ENCODE measurements at places on chromosomes 5 and 9.

- no peak for DNase-seq
Measured at GRCh38 chr9:29021632-29022031, 1448.4 kb upstream of the C9orf72 start.

DNA sequence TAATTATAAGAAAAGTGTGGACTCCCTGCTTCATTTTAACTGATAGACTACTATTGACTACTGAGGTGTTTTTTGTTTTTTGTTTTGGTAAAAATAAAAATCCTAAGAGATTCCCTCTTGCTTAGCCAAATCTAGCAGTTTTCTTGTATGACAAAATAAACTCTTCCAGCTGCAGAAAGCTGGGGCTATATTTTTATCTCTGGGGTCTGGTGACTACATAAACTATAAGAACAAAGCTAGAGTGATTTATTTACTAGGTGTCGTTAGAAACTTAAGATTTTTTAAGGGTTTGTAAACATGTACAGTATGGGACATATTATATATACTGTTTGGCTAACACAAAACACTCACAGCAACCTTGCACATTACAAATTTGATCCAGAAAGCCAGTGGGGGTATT lies 467.4 kb upstream of the MPDZ start:
- DNase-seq = no peak

DNA sequence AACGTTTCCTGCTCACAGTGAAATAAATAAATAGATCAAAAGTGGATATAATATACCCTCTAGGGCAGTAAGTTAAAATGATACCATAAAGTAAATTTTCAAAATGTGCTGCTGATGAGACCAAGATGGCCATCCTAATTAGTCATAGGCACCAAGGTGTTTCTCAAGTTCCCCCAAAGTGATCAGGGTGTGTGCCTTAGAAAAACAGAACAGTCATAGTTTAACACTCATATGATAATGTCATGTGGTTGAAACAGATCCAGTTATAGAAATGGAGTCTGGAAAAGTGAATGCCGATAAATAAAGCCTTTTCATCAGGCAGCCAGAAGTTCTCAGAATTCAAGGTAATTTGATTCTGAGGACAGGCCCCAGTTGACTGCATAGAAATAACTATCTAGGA lies 161.5 kb upstream of the CDKN2B start:
- DNase-seq = no peak

GRCh38 chr9:17294822-17295624 lies 160.2 kb downstream of the CNTLN start:
- no peak for DNase-seq

DNA sequence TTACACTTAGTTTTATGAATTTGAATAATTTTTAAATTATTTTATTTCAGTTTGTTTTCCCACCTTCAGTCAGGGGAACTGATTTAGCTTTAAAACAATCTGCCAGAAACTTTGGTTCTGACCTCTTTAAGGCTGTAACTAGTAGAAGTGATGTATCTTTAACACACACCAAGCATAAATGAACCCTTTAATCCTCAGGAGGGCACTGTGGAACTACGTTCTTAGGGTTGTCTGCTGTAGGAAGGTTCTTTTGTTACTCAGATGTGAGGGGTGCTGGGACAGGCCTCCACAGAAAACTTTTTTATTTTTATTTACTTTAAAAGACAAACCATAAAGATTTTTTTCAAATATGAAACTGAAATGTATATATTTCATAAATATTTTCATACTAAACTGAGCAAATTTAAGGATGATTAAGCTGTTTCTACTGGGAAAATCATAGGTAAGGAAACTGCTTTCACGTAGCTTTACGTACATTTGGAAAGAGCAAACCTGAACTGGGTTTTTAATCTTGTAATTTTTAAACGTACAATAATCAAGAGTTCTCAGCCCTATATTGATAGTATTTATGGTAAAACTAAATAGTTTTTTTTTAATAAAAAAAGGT lies 5.3 kb downstream of the KLF4 start:
- no peak for DNase-seq

DNA sequence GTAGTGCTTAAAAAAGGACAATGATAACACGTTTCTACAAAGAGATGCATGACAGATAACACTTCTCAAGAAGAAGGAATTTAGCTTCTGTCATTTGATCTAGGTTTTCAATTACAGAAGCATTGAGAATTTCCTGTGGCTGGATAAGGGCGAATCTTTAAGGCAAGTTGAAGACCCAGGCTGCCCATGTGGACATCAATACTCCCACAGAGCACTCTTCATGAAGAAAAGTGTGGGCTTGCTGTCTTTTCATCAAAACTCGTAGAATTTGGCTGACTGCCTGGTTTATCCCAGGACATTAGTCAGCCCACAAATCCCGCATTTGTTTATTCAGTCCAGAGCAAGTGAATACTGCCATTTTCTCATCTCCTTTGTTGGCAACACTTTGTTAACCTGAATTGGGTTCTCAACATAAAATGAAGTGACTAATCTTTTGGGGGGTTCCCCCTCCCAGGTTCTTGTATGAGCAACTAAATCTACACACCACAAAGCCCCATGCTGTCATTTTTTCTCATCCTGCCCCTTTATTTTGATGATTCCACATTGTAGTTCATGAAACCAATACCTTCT lies 43.4 kb upstream of the CDKN2B start:
- peak; percentile 5 for DNase-seq

DNA sequence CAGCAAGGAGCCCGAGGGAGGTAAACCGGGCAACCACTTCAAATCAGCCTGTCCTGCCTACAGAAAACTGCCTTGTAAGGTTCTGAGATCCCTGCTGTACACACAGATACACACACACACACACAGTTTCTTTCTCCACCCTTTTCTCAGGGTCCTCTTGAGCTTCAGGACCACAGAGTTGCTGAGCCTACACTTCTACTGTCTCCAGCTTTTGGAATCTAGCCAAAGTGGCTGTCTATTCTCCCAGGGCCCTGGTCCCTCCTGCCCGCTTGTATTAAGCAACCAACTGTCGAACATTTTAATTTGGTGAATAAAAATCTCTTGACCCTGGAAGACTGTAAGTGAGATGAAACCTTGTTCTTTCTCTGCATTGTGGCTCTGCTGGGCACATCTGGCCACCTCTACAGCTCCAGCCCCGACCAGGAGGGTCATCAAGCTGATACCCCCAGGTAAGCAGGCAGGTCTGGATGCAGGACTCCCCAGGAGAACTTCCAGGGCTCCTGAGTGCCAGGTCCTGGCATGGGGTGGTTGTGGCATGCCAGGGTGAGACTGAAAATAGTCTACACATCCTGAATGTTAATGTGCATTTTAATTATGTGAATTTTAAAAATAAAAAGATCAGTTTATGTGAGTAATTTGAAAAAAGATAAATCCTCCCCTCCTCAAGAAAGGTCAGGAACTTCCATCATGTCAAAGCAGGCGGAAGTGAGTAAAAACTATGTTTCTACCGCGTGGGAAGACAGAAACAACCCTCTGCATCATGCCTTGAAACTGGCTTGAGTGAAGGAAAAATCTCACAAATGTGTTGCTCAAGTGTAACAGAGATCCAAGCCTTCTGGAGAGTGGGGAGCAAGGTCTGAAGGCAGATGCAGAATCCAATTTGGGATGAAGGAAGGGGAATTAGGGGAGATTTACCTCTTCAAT lies 15.0 kb upstream of the S1PR3 start:
- DNase-seq = no peak

DNA sequence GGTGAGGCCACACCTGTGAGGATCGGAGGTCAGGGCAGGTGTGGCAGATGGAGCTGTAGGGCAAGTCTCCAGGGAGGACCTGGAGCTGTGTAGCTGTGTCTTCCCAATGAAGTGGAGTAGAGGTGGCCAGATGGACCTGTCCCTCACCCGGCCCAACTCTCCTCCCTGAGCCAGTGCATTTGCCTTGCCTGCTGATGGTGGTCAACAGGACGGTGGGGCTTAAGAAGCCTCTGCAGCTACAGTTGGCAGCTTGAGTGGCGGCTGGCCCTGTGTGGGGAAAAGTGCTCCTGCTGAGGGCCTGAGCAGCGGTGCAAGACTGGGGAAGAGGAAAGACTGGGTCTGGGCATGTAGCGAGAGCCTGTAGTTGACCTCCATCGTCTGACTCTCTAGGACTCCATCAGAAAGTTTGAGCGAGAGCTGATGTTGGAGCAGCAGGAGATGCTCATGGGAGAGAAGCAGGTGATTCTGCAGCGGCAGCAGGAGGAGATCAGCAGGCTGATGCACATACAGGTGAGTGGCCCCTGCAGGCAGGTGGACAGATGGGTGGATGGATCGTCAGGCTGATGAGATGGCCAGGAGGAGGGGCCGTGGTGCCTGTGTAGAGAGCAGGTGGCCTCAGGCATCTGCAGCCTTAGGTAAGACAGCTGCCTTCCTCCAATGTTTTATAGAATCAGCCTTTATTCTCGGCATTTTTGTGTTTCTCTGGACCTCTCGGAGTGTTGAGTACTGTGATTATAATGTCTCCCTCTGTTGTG lies 24.9 kb downstream of the PITX1 start:
- DNase-seq = no peak

DNA sequence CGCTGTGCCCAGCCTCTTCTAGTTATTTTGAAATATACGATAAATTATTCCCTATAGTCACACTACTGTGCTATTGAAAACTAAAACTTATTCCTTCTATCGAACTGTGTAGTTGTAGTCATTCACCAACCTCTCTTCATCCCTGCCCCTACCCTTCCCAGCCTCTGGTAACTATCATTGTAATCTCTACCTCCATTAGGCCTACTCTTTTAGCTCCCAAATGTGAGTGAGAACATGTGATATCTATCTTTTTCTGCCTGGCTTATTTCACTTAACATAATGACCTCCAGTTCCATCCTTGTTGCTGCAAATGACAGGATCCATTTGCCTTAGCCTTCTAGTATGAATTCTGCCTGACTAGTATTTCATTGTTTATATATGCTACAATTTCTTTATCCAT lies 127.4 kb downstream of the PSAT1 start:
- no peak for DNase-seq

DNA sequence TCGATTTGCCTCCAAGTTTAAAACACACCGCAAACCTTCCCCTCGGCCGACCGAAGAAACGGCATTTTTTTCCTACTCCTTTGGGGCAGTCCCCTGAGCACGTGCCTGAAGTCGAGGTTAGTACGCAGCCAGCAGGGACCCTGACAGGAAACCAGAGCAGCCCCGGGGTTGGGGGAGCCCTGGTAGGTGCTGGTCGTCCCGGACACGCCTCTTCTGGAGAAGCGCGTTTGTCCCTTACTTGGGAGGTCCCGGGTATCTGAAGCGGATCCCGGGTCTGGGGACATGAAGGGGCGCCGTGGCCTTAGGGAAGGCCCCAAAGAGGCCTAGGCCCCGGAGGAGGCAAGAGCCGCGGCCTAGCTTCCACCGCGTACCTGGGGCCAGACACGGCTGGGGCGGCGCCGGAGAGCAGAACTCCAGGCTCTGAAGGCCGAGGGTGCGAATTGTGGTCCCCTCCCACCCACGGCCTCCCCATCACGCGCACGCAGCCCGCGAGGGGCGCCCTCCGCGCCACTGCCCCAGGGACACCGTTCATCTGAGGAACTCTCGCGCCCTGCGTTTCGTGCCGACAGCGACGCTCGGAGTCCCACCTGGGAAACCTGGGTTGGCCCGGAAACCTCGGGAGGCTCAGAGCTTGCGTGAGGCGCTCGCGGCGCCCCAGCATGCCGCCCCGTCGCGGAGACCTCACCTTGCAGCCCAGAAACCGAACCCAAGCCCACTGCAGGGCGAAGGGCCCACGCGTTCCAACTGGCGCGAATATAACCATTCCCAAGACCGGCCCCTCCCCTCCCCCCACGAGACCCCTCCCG lies 10.4 kb downstream of the OTP start:
- no peak for DNase-seq

- DNase-seq = no peak
Measured at GRCh38 chr9:114317665-114318357, 5.1 kb upstream of the ORM1 start.

- no peak for DNase-seq
Measured at GRCh38 chr9:20693068-20693467, 9.0 kb downstream of the FOCAD start.

Measured in C1 segment of cervical spinal cord (tissue), 14 donors.